RPMI8226 (cell line): ENCODE measurements at places on chromosomes 12 and 14.

GRCh38 chr12:46680506-46680905, 145.3 kb downstream of the SLC38A4 start:
- no peak for DNase-seq

DNA sequence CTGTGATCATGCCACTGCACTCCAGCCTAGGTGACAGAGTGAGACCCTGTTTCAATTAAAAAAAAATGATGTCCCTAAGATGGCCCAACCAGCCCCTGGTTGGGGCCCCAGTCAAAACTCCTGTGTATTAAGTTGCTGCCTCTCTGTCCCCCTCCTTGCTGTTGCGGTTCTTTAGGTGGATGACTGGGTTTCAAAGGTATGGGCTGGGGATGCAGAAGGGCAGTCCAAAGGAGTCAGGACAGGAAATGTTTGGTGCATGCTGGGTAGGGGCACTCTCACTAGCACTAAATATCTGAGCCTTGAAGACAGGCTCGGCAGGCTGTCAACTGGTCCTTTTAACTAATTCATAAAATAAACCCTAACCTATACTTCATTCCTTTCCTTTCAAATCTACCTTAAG, 12.0 kb upstream of the PIP4K2C start:
- DNase-seq = no peak

GRCh38 chr14:102251161-102251560, 53.8 kb downstream of the MOK start:
- no peak for DNase-seq

GRCh38 chr14:105878554-105878953, 352.2 kb downstream of the TMEM121 start:
- no peak for DNase-seq

- no peak for DNase-seq
These were observed 4.4 kb downstream of the CLSTN3 start for GRCh38 chr12:7134396-7135166.

GRCh38 chr12:121334513-121335343, 17.5 kb downstream of the ANAPC5 start:
- DNase-seq = peak; percentile 61

- no peak for DNase-seq
These were observed 29.5 kb upstream of the OSBPL8 start for GRCh38 chr12:76588881-76589565.

DNA sequence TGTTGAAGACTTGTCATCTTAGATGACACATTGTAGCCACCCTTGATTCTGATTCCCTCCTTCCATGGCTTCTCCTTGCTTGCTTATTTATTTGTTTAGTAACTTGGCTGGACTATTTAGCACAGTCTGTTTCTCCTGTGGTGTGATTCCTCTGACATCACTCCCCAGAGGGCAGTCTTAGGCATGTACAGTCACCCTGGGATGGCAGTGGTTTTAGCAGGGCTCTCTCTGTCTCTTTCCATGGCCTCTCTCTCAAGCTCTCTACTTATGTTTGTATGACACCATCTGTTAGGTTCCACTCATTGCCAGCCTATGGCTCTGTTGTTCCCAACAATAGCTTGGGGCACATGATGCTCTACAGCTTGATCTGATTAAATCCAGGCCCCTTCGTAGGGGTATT, 158.3 kb downstream of the ADGRD1 start:
- DNase-seq = no peak

GRCh38 chr12:47981496-47982260, 18.3 kb downstream of the TMEM106C start:
- DNase-seq = no peak

DNA sequence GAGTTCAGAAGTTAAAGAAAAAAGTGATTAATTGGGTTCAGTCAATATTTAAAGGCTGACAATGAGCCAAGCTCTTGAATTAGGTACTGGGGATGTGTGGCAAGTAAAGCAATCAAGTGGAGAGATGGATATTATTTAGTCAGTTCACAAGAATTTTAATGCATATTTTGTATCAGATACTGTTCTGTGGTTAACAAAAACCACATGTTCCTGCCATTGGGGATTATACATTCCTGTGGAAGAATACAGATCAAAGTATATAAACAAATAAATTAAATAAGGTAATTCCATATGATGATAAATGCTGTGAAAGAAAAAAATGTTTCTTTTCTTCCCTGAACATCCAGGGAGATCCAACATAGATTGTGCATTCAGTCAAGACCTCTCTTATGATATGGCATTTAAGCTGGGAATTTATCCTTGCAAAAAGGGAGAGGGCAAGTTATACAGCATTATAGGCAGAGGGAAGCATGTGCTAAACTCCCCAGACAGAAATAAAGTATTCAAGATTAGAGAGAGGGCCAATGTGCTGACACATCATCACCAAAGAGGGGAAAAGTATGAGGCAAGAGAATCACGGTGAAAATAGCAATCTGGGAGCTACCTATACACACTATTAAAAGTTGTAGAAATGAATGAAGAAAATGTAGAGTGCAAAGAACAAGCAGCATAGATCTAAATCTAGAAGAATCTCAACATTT, 17.6 kb upstream of the A2M start:
- DNase-seq = no peak

- no peak for DNase-seq
These were observed 496.6 kb upstream of the TMPO start for GRCh38 chr12:98018836-98019235.

DNA sequence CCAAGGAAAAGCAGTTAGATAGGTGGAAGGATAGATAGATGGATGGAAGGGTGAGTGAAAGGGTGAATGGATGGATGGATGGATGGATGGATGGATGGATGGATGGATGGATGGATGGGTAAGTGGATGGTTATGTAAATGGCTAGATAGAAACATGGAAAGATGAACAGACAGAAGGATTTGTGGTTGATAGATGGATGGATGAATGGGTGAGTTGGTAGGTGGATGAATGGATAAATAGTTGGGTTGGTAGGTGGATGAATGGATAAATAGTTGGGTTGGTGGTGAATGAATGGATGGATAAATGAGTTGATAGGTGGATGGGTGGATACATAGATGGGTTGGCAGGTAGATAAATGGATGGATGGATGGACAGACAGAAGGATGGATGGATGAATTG, 30.3 kb upstream of the FAM222A start:
- no peak for DNase-seq

DNA sequence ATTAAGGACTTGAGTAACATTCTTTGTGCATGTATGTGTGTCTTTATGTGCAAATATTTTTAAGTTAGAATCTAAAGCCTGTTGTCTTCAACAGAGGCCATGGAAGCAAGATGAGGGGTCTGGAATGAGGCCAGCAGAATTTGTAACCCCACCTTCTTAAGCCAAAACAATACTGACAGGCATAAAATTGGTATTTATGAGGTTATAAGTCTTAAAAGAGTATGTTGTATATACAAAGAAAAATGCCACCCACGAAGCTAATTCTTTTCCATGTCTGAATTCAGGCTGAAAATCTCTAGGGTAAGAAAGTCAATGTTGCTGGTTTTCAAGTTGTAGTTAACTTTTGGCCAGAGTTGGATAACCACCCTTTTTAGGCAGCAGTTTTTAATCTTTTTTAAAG, 86.2 kb upstream of the TMTC1 start:
- no peak for DNase-seq

GRCh38 chr12:65306366-65307168, 28.1 kb downstream of the MSRB3 start:
- peak; percentile 52 for DNase-seq

DNA sequence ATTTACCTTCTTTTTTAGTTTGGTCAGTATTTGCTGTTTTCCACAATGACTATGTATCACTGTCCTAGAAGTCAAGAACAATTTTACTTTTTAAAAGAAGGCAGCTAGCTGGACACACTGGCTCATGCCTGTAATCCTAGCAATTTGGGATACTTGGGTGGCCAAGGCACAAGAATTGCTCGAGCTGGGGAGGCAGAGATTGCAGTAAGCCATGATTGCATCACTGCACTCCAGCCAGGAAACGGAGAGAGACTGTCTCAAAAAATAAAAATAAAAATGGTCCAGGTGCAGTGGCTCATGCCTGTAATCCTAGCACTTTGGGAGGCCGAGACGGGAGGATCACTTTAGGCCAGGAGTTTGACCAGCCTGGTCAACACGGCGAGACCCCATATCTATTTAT, 28.3 kb downstream of the MDM1 start:
- DNase-seq = no peak

DNA sequence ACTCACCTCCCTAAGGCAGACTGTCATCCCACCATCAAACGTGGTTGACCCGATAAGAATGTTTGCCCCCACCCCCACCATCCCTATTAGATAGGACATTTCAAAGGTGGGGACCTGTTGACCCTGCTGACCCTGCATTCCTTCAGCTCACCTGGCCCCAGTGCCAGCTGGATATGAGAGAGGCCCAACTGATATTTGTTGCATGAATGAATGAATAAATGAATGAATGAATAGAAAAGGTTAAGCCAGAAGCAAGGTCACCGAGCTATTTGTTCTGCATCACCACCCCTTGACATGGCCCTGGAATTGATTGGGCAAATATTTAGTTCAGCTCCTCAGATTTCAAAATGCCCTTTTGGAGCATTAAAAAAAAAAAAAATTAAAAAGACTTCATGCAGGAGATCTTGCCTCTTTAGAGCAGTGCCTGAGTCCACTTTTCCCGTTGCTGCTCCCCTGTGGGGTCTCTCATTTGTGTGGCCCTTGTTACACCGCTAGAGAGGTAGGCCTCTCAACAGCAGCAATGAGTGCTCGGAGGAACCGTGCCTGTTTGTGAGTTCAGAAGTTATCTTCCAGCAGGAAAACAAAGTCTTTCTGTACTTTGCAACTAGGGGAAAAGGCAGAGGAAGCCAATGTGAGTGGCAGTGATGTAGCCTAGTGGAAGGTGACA, 8.5 kb upstream of the SERPINA5 start:
- no peak for DNase-seq

GRCh38 chr12:66131067-66131688, 628 bp upstream of the LLPH start:
- DNase-seq = no peak

DNA sequence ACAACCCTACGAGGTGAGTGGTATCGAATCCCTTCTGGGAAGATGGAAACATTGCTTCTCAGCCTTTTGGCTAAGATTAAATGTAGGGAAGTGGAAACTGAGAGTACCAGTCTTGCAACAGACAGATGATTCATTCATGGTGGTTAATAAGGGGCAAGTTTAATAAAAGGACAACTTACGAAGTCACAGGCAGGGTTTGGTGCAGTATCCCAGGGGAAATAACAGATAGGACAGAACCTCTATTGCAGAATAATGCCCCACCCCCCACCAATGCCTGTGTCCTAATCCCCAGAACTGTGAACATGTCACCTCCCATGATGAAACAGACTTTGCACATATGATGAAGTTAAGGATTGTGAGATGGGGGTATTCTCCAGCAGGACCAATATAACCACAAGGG, 212.5 kb downstream of the TBX5 start:
- no peak for DNase-seq

DNA sequence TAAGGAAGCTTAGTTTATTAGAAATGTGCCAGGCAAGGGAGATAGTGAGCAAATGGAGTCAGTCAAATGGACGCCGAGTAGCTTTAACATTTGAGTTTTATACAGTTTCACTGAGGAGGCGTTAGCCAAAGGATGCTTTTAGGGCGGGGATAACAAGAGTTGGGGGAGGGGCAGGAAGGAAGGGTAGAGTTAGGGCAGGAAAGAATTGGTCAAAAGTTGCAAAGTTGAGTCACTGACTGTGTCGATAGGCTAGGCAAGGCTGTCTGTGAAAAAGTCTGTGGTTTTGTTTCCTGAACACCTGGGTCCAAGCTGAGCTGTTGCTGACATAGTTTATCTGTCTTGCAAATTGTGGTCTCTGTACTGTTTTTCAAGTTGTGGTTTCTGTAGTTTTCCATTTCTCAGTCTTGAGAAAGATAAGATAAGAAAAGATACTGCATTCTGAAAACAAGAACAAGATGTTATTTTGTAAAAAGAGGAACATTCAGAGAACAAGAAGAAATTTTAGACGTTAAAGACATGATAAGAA, 62.6 kb upstream of the RESF1 start:
- DNase-seq = peak; percentile 98

- peak; percentile 73 for DNase-seq
These were observed 9.9 kb downstream of the UBC start for GRCh38 chr12:124904306-124905098.

- no peak for DNase-seq
These were observed 10.5 kb downstream of the WNT5B start for GRCh38 chr12:1639538-1639937.

DNA sequence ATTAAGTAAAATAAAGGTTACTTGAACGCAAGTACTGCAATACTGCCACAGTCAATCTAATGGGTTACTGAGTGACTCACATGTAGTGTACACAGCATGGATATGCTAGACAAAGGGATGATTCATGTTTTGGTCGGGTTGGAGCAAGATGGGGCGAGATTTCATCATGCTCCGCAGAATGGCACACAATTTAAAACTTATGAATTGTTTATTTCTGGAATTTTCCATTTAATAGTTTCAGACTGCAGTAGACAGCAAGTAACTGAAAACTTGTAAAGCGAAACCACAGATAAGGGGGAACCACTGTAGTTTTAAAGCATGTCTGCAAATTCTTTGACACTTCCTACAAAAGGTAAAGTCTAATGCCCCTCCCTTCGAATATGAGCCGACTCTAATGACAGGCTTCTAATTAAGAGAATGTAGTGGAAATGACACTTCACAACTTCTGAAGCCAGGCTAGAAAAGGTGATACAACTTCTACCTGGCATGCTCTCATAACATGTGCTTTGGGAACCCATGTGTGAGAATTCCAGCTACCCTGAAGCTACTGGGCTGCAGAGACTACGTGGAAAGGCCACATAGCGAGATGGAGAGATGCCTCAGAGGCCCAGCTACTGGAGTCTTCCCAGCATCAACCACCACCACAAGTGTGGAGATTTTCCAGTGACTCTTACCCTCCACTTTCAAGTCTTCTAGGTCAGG, 13.9 kb upstream of the TCP11L2 start:
- DNase-seq = no peak

GRCh38 chr12:124565656-124566160, 1.7 kb downstream of the NCOR2 start:
- no peak for DNase-seq

GRCh38 chr14:91373591-91374254, 43.9 kb downstream of the CCDC88C start:
- peak; percentile 64 for DNase-seq

- no peak for DNase-seq
These were observed 24.1 kb upstream of the SYCP3 start for GRCh38 chr12:101763246-101763931.

DNA sequence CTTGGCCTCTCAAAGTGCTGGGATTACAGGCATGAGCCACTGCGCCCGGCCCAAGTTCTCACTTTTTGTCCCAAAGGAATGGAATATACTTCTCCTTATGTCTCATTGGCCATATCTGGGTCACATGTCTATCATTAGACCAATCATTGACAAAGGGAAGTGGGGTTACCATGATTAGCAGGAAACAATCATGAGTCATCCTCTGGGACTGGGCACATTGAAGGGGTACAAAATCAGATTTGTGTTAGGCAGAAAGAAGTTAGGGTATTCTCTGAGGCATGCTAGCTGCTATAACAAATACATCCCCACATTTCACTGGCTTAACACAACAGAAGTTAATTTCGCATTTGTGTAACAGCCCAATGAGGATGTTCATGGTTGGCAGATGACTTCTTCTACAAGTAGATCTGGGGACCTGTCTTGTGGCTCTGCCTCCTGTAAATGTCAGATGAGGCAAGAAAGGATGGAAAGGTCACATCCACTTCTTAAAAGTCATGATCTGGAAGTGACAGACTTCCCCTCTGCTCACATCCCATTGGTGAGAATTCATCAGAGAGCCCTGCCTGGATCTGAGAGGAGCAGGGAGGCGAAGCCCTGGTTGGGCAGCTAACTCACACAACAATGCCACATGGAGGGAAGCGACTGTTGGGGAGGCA, 3.1 kb downstream of the CCDC63 start:
- no peak for DNase-seq

- no peak for DNase-seq
These were observed 219.5 kb downstream of the TBX5 start for GRCh38 chr12:114186241-114187002.
